ENCODE measurements at places on chromosomes 13 and 19.

GRCh38 chr13:84917252-84917878 is 881.9 kb downstream of the SLITRK6 start:
- DNase-seq: peak; percentile 16

- no peak for DNase-seq
These were observed 4.6 kb upstream of the PLAUR start for GRCh38 chr19:43674596-43674995.

DNA sequence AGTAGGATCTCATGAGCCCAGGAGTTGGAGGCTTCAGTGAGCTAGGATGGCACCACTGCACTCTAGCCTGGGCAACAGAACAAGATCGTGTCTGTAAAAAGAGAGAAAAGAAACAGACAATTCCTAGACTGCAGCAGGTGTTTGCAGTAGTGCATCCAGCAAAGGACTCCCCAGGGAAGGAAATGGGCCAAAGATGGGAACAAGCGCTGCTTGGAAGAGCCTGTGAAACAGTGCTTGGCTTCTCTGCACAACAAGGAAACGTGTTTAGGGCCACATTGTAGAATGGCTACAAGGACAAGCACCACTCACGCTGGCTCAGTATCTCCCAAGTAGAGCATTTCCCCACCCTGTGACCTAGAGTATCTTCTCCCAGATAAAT is 35.5 kb upstream of the LDLR start:
- no peak for DNase-seq

- DNase-seq: no peak
These were observed 23.0 kb downstream of the PPP1R37 start for GRCh38 chr19:45115809-45116615.

DNA sequence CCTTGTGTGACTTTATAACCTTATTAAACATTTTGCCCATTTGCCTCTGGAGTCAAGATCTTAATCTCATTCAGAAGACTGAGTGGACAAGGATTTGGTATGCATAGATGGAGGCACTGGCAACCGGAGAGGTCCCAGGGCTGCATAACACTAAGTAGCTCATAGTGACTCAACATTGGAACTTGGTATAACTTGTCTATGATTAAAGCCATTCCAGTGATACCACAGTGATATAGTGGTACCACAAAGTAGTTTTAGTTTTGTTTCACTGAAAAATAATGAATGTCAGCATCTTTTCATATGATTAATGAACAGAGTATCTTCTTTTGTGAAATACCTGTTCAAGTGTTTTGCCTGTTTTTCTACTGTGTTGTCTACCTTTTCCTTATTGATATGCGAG is 26.4 kb downstream of the CDK8 start:
- no peak for DNase-seq
